H1 (cell line): ENCODE measurements at places on chromosomes 2 and 18. TPM values are rescaled to one million over a fixed set of nuclear protein-coding genes. Genes with fewer than 3 reads are reported as not detected.

Gene RAB17
- 83.4 and 83.8 TPM in 2 replicates for total RNA-seq

DNA sequence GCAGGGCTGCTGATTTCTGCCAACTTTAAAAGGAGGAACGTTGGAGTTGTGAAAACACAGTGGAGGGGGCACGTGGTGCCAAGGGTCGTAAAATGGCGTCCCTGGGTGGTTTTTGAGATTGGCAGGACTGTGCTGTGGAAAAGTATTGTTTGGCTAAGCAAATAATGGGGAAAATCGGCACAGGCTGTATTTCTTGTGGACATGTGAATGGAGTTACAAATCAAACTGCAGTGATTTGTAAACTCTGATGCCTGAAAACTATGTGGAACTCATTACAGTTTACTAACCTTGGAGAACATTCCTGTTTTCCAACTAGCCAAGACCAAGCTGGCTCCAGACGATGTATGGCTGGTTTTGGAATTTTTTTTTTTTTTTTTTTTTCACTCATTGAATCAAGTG is 68.7 kb downstream of the KCTD1 start:
- DNase-seq, result no peak

DNA sequence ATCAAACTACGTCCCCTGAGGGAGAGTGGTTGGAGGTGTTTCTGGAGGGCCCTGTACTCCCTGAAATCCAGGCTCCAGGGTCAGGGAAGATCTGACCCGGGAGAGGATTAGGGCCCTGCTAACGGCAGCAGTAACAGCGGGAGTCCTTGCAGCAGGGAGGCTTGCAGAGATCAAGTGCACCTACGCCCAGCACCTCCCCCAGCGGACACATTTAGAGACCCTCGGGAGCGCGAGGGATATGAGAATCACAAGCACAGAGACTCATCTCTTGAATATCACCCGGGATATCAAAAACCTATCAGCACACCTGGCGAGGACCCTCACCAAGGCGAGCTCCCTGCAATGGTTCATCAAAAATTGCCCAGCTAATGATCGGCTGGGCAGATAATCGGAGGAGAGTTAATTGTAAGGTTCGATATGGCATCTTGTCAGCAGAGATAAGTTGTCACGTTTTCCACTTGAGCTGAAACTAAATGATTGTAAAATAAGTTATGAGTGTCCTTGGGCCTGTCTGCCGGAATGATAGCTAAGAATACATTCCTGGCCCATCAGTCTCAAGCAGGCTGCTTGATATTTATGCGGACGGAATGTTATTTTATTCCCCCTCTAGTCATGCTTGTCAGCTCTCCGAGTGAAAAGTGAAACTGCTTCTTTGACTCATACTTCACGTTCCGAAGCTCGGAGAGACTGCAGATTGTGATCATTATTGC is 209.8 kb downstream of the GBX2 start:
- no peak for DNase-seq

DNA sequence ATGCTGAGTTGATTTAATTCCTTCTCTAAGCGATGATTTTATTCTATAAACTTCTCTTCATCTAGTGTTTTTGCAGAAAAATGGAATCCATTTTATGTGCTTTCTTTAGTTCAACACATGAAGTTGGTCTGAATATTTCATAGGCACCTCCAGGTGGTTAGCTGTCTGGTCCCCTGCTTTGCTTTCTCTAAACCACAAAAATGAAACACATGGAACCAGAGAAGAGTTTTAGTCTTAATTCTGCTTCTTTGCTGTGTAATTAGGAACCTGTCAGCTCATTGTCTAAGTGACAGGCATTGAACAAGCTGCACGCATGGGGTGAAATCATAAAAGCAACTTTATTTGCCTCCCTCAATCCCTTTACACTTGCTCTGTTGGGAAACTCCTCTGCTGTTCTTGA is 150.4 kb downstream of the PIK3C3 start:
- DNase-seq, result no peak
